ENCODE measurements at places on chromosomes 2 and 18. TPM values are rescaled to one million over a fixed set of nuclear protein-coding genes. Genes with fewer than 3 reads are reported as not detected.

EVX2 gene
- not detected for total RNA-seq

PLA2R1 gene
- total RNA-seq = 2.8 TPM

SERPINB10 gene
- 0.22 TPM for total RNA-seq

SCN9A gene
- 6.3 TPM for total RNA-seq

RABL2A gene
- total RNA-seq = 6.9 TPM
